ENCODE measurements at places on chromosomes 6 and 20.
A peak's percentile ranks its signal among the peaks of the same experiment; 100 is the strongest.

DNA sequence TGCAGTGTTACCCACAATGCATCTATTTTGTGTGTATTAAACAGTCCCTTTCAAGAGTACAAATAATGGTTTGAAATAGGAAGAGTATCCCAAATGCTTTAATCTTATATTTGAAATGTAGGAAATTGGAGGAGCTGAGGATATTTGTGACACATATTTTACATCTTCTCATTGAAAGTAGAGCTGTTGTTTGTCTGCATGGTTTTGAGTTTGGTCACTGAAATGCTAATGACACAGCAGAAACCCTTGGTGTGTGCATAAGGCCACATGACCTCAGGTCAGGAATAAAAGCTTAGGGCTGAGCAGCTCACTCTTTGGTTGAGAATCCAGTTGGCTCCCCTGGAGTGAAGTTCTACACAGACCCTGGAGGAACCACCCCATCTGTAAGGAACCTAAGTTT, 49.8 kb downstream of the TPD52L1 start:
- no peak for DNase-seq

GRCh38 chr6:14571001-14571400, 453.4 kb downstream of the CD83 start:
- no peak for DNase-seq

- DNase-seq: no peak
Observed at GRCh38 chr6:34865107-34865506, 22.7 kb downstream of the TAF11 start.

DNA sequence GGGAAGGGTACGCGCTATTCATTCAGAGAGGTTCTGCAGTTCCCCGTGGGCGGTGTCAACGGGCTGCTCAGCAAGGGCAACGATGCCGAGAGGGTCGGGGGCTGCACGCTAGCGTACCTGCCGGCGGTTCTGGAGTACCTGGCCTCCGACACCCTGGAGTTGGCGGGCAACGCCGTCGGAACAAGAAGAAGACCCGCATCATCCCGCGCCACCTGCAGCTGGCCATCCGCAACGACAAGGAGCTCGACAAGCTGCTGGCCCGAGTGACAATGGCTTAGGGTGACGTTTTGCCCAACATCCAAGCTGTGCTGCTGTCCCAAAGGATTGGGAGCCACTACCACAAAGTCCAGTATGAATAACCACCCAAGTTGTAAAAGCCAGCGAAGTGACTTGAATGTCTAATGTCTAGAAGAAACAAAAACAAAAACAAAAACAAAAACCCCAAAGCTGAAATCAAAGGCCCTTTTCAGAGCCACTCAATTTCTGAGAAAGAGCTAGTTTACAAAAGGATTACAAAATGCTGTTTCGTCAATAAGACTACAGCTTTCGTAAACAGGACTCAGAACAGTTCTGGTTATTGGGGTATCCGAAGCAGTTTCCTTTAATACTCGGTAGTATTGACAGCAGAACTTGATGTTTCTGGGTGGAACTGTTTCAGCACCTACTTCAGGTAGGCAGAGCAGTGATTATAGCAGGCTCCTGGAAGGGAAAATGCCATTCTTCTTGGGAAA, 21.9 kb upstream of the SLC17A4 start:
- DNase-seq: no peak

GRCh38 chr6:15661853-15662325, 939 bp downstream of the DTNBP1 start:
- DNase-seq: no peak

DNA sequence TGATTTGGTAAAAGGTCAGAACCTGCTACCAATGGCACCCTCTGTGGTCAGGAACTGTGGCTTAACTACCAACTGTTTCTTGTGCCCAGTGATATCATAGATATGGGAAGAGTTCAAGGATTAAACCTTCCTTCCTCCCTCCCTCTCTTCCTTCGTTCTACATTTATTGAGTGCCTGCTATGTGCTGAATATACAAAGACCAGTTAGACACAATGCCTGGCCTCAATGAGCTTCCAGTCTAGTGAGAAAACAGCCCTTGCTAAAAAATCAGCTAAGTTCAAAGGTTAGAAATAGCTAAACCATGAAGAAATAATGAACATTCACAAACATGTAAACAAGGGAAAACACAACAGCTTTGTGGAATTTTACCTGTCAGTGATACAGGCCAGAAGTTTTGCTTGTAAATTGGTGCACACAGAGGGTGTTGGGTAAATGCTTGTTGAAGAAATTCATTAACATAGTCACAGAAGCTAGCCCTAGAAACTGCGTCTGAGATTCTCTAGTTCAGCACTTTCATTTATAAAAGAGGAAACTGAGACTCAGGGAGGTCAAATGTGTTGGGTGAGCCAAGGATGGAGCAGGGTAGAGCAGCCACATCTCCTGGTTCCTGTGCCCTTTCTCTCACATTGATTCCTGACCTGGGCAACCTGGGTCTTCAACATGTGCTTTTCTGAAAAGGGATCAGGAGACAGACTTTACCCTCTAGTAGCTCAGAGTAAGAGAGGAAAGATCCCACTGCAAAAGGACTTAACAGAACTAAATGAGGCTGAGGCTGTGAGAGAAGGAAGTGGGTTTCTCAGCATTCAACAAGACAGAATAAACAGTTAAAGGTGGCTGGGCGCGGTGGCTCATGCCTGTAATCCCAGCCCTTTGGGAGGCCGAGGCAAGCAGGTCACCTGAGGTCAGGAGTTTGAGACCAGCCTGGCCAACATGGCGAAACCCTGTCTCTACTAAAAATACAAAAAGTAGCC, 14.4 kb upstream of the FOXO3 start:
- no peak for DNase-seq

GRCh38 chr6:100212131-100212530, 218.1 kb upstream of the MCHR2 start:
- no peak for DNase-seq

DNA sequence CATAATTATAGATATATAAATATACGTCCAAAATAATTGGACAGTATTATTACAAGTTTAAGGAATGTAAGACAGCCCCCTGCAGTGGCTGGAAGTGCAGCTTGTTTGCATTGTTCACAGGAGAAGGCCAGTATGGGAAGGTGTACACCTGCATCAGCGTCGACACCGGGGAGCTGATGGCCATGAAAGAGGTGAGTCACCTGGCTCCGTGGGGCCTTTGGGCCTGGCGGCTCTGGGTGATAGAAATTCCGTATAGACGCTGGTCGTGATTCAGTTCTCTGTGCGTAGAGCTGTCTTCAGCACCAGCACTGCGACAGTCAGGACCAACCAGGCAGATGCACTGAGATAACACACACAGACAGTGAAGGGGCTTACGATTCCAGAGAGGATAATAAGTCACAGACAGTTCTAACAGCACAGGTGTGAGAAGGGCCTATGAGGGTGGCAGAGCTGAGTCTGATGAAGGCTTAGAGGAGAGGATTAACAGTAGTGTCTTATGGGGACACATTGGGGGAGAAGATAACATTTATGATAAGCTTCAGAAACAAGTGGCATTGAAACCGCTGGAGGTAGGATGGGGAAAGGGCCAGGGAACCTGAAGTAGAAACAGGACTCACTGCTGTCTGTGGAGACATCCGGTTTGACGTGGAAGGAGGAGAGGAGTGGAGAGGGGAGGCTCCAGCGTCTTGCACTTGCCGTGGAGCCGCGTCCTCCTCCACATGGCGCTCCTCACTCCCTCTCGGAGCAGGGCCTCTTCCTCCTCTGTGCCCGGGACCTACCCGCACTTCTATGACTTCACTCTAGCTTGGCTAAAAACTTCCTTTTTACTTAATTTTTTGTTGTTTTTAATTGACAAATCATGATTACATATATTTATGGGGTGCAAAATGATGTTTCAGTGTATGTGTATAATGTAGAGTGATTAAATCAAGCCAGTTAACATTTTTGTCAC, 116.5 kb downstream of the MAP3K4 start:
- no peak for DNase-seq

DNA sequence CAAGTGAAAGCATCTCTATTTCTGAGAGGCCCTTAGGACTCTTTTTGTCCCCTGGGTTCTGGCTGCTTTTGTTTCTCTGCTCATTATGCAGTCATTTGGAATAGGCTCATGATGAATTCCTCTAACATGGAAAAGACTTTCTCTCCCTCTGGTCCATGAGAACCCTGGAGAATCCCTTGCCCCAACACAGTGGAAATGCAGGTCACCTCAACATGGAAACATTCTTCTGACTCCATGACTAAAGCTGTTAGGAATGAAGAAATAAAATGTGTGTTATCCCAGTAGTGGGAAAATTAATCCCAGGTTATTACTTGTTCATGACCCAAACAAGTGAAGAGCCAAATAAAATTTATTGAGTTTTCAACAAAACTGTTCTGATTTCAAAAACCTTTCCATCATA, 458.6 kb downstream of the EPM2A start:
- no peak for DNase-seq

DNA sequence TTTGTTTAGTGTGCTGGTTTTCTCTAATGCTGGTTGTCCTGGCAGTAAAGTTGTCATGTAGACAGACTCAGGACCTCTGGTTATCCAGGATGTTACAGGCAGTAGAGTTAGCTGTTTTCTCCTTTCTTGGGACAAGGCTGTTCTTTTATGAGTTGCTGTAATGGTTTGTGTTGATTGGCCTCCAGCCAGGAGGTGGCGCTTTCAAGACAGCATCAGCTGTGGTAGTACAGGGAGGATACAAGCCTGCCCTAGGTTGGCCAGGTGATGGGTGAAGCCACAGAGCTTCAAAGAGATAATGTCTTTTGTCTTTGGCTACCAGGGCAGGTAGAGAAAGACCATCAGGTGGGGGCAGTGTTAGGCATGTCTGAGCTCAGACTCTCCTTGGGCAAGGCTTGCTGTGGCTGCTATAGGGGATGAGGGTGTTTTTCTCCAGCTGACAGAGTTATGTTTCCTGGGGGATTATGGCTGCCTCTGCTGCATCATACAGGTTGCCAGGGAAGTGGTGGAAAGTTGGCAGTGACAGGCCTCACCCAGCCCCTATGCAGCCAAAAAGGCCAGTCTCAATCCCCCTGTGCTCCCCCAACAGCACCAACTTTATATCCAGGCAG, 127.2 kb upstream of the TAB2 start:
- no peak for DNase-seq

- no peak for DNase-seq
Observed at GRCh38 chr20:25257756-25258475, 10.0 kb downstream of the PYGB start.

GRCh38 chr20:59291740-59292383, 8.5 kb upstream of the EDN3 start:
- no peak for DNase-seq

DNA sequence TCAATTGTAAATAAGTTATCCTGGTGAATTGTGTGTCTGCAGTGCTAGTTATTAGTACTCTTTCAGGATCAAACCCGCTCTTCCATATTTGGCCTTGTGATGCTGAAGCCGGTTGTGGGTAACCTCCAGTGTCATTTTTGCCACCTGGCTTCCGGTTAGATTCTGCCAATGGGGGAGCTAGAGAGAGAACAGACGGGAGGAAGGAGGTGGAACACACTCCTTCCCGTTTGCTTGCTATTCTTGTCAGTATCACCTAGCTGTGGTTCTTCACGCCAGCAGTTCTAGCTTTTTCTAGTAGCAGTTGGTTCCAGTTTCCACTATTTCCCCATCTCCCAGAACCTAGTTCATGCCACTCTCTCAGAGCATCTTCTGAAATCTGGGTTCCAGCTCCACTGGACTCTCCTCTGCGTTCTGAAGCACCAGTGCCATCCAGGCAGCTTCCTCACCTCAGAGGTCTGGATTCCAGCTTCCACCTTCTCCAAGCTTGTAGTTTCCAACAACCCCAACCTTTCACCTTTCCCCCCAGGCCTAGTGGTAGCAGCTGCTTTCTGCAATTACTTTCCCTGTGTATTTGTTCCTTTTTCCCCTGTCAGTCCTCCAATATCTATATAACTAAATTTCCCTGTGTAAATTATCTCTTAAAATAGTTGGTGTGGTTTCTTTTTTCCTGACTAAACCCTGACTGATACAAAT, 46.9 kb upstream of the LOC128125822 start:
- DNase-seq: no peak

GRCh38 chr20:62216636-62217566, 3.2 kb downstream of the HRH3 start:
- DNase-seq: no peak

DNA sequence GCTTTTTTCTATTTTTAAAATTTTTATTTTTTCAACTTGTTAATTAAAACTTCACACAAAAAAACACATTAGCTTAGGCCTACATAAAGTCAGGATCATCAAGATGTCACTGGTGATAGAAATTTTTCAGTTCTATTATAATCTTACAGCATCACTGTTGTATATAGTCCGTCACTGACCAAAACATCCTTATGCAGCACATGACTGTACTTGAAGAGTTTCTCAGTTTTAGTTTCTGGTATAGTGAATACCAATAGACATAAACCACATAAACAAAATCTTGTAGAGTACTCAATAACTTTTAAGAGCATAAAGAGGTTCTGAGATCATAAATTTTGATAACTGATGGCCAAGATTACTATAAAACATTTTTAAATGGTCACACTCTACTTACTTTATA, 71.8 kb downstream of the ASCC3 start:
- DNase-seq: no peak

GRCh38 chr6:119129968-119130484, 51.6 kb upstream of the FAM184A start:
- peak; percentile 64 for DNase-seq

DNA sequence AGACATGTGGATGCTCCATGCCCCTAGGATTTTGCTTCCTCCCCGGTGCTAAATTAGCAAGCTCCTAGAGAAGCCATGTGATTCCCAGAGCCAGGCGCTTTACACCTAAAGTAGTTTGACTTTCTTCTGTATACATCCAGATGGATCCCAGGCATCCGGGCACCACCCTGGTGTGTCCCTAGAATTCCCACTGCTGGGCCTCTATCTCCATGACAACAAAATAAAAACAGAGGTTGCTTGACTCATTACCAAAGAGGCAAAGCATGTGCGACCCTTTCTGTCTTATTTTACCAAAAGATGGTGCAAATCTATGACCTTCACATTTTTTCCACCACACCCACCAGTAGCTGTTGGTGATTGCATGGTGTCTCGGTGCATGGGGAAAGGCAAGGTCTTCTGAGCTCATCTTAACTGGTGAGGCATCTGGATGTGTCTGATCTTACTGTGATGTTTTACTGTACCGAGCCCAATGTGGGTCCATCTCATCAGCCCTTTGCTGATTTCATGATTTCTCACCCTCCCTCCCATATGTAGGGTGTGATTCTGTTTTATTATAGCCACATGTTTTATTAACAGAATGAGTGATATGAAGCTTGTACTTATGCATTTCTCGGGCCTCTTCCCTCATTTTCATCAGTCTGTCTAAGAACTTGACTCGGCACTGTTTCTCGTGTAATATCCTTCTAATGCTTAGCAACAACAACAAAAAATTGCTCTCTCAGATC, 27.4 kb upstream of the VAPB start:
- DNase-seq: peak; percentile 59

DNA sequence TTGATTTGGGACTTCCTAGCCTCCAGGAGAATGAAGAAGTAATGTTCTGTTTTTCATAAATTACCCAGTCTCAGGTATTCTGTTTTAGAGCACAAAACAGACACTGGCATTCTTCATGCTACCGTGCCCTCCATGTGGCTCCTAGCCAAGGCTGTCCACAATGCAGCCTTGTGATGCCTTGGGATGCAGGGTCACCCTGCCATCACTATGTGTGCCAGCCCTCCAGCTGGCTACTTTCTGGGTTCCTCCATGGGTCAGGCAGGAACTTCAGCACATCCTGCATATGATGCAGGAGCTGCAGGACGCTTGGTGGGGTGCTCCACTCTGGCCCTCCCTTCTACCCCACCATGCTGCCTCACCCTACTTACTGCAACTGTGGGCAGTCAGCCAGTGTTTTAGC, 38.0 kb upstream of the FAM50B start:
- DNase-seq: no peak

Measured in fibroblast of gingiva (primary cell).